ENCODE measurements at places on chromosomes 3 and 15.

GRCh38 chr15:100108846-100109245, 232.9 kb downstream of the ADAMTS17 start:
- DNase-seq = no peak

- no peak for DNase-seq
These were observed 167.8 kb upstream of the CCDC54 start for GRCh38 chr3:107209302-107209990.

GRCh38 chr3:156761007-156761406, 65.1 kb upstream of the LEKR1 start:
- DNase-seq = no peak

GRCh38 chr15:68554721-68555678, 23.8 kb upstream of the CORO2B start:
- no peak for DNase-seq

- peak; percentile 68 for DNase-seq
These were observed 24.5 kb downstream of the MB21D2 start for GRCh38 chr3:192892981-192893700.

DNA sequence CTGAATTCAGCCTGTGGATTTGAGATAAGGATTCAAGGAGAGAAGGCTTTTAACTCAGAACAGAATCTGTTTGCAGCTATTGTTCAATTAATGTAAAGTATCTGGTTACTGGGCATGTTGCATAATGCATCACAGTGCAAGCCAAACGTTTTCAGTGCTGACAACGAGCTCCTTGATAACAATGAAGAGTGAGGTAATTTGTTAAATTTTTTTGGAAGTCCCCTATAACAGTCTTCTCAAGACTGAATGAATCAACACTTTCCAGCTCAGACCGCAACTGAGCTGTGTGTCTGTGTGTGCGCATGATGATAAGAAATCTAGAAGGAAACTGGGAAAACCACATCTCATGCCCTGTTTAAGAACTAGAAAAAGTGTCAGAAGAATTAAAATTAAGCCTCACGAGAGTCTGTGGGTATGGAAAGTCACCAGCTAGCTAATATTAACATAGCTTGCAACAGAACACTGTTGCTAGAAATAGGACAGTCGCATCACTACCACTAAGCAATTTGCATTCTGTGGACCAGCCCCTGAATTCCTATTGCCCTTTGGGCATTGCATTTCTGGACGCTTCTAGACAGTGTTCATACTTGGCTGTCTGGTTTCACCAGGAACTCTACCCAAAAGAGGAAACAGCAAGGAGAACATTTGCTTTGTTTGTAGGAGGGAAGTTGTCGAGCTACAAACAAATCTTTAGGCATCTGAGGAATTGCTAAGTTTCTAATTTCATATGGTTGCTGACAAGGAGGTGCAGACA, 43.7 kb upstream of the ATP2C1 start:
- DNase-seq = no peak
